ENCODE measurements at places on chromosomes 16 and 17.
A peak's percentile ranks its signal among the peaks of the same experiment; 100 is the strongest.

DNA sequence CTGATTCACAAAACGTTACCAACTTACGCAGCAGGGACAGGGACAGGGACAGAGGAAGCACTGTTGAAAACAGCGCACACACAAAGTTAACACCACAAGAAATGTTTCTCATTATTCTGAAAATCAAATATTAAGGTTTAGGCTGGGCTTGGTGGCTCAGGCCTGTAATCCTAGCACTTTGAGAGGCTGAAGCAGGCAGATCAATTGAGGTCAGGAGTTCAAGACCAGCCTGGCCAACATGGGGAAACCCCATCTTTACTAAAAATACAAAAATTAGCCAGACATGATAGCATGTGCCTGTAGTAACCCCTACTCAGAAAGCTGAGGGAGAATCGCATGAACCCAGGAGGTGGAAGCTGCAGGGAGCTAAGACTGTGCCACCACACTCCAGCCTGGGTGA is 4.2 kb downstream of the CYTH1 start:
- ATAC-seq, result no peak
- H3K4me1 ChIP-seq, result peaks cover 55% of the 10 kb centered on the region
- H3K27ac ChIP-seq, result peak overlapping the region; percentile 89
- H3K36me3 ChIP-seq, result peaks cover 13% of the 10 kb centered on the region
- peak overlapping the region; percentile 69 for H3K4me3 ChIP-seq
- H3K27me3 ChIP-seq, result no peaks in the 10 kb centered on the region

- no peak overlapping the region for H3K4me3 ChIP-seq
- ATAC-seq, result no peak
- no peak overlapping the region for H3K27ac ChIP-seq
- H3K4me1 ChIP-seq, result no peaks in the 10 kb centered on the region
- no peaks in the 10 kb centered on the region for H3K27me3 ChIP-seq
- no peaks in the 10 kb centered on the region for H3K36me3 ChIP-seq
Measured at GRCh38 chr16:5665834-5666233, 568.2 kb upstream of the EEF2KMT start.

GRCh38 chr17:61657338-61657737 is 66.3 kb upstream of the NACA2 start:
- H3K27me3 ChIP-seq, result no peaks in the 10 kb centered on the region
- ATAC-seq, result no peak
- peaks cover 7% of the 10 kb centered on the region for H3K36me3 ChIP-seq
- no peak overlapping the region for H3K4me3 ChIP-seq
- H3K27ac ChIP-seq, result no peak overlapping the region

- no peak for ATAC-seq
- H3K4me3 ChIP-seq, result peak overlapping the region; percentile 63
- no peak overlapping the region for H3K27ac ChIP-seq
- H3K27me3 ChIP-seq, result peaks cover 20% of the 10 kb centered on the region
- peaks cover 33% of the 10 kb centered on the region for H3K4me1 ChIP-seq
Measured at GRCh38 chr17:65559461-65559803, 2.0 kb downstream of the AXIN2 start.

GRCh38 chr16:3610698-3611145 is 684 bp downstream of the SLX4 start:
- peak overlapping the region; percentile 91 for H3K4me3 ChIP-seq
- peak overlapping the region; percentile 87 for H3K27ac ChIP-seq
- peaks cover 22% of the 10 kb centered on the region for H3K36me3 ChIP-seq
- ATAC-seq, result no peak
- H3K4me1 ChIP-seq, result peaks cover 61% of the 10 kb centered on the region

DNA sequence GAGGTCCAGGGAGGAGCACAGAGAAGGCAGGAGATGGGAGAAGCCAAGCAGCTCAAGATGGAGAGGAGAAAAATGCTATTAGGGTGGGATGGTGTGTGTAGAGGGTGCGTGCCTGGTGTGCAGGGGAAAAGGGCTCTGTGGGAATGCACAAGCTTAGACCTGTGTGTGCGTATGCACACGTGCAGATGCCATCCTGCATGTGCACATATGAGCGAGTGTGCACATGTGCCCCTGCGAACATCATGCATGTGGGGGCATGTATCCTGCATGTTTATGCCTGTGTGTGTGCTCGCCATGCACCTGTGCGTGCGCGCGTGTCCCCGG is 438 bp upstream of the KCNJ12 start:
- H3K36me3 ChIP-seq, result no peaks in the 10 kb centered on the region
- H3K4me1 ChIP-seq, result peaks cover 41% of the 10 kb centered on the region
- no peak overlapping the region for H3K27ac ChIP-seq
- peaks cover 81% of the 10 kb centered on the region for H3K27me3 ChIP-seq
- no peak for ATAC-seq

DNA sequence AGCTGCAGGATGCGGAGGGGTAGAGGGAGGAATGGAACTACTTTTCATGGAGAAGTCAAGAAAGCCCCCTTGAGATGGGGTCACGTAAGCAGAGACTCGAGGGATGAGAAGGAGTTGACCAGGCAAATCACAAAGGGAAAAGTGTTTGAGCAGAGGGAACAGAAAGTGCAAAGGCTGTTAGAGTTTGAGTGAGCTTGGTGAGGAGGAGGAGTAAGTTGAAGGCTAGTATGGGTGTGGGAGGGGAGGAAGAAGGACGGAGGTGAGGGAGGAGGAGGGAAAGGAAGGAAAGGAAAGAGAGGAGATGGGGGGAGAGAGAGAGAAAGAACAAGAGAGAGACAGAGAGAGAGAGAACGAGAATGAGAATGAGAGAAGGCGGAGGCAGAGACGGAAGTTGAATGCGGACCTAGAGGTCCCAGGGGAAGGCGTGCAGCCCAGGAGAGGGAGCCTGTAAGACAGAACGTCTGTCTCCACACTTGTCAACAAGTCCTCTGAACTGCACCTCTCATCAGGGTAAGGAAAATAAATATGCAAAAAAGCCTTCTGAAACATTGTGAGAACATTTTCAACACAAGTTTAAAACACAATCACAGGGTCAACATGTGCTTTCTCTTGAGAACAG is 279.8 kb upstream of the EEF2KMT start:
- H3K4me3 ChIP-seq, result no peak overlapping the region
- peaks cover 28% of the 10 kb centered on the region for H3K27me3 ChIP-seq
- no peaks in the 10 kb centered on the region for H3K4me1 ChIP-seq
- H3K36me3 ChIP-seq, result no peaks in the 10 kb centered on the region
- no peak for ATAC-seq

GRCh38 chr17:68740555-68741447 is 139.6 kb upstream of the FAM20A start:
- H3K36me3 ChIP-seq, result no peaks in the 10 kb centered on the region
- no peak overlapping the region for H3K4me3 ChIP-seq
- ATAC-seq, result no peak
- H3K27ac ChIP-seq, result no peak overlapping the region
- H3K4me1 ChIP-seq, result no peaks in the 10 kb centered on the region
- H3K27me3 ChIP-seq, result peaks cover 29% of the 10 kb centered on the region

DNA sequence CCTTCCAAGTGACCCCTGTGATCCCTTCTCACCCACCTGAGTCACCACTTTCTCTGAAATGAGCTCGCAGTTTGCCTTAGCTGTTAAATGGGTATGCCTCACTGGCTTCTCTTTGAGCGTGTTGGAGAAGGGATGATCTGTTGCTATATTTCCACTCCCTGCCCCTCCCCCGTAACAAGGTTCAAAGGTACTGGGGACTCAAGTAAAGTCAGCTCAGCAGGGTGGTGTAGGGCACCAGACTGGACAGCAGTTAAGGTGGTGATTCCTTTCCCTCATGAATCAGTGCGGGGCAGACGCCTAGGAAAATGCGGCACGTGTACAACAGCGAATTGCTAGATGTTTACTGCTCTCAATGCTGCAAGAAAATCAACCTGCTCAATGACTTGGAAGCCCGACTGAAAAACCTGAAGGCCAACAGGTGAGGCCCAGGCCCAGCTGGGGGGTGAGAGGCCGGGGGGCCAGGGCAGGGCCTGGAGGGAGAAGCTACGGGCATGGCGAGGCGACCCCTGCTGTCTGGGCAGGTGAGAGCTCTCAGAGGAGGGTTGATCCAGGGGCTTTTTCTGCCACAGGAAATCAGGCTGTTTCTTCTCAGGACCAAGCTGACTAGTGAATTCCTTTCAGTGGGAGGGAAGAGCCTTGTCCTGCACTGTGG is 130.3 kb downstream of the RAB11FIP4 start:
- peaks cover 11% of the 10 kb centered on the region for H3K4me1 ChIP-seq
- H3K27ac ChIP-seq, result no peak overlapping the region
- peaks cover 55% of the 10 kb centered on the region for H3K36me3 ChIP-seq
- H3K4me3 ChIP-seq, result no peak overlapping the region
- H3K27me3 ChIP-seq, result no peaks in the 10 kb centered on the region

DNA sequence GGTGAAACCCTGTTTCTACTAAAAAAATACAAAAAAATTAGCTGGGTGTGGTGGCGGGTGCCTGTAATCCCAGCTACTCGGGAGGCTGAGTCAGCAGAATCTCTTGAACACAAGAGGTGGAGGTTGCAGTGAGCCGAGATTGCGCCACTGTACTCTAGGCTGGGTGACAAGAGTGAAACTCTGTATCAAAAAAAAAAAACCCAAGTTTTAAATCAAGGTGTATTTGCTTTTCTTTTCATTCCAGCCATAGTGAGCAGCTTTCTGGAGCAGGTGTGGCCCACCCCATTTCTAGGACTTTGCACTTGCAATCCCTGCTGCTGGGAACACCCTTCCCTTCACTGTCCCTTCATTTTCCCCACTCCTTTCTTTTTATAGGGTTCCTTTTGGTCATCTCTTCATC is 28.8 kb downstream of the TMEM238L start:
- H3K4me1 ChIP-seq, result no peaks in the 10 kb centered on the region
- no peak overlapping the region for H3K4me3 ChIP-seq
- no peaks in the 10 kb centered on the region for H3K27me3 ChIP-seq
- peaks cover 6% of the 10 kb centered on the region for H3K36me3 ChIP-seq
- no peak overlapping the region for H3K27ac ChIP-seq

- H3K27me3 ChIP-seq, result no peaks in the 10 kb centered on the region
- no peak overlapping the region for H3K27ac ChIP-seq
- no peak overlapping the region for H3K4me3 ChIP-seq
- ATAC-seq, result no peak
Measured at GRCh38 chr16:54055864-54056263, 230.7 kb downstream of the IRX3 start.

DNA sequence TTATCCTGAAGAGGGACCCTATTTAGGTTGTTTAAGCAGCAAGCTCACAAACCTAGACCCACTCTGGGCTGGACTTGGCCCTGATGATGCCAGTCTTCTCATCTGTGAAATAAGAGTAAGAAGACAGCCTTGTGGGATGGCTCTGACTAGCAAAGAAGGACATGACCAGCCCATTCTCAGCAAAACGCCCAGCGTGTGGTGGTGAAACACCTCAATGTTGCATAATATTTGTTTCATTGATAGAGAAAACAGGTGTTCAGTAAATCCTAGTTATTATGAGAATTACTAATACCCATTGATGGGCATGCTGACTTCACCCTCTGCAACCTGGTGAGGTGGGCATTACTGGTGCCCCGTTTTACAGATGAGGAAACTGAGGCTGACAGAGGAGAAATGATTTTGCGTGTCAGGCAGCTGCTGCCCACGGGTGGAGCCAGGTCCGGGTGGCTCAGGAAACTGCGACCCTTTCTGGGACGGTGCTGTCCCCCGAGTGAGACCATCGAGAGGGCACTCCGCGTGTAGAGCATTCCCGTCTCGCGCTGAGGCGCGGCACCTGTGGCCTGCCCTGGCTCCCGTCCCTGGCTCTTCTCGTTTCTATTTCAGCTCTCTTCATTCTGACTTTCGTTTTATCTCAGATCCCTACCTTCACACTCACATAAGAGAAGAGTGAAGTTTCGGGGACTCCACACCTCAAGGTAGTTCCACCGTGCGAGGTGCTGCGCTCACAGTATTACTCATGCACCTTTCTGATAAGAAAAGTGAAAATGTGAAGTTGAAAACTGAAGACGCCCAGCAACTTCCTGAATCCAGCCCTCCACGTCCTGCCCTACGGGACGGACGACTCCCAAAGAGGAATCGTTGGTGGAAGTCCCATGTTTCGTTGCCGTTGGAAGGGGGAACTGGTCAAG is 48.5 kb downstream of the IRF8 start:
- ATAC-seq, result peak; percentile 90
- H3K36me3 ChIP-seq, result no peaks in the 10 kb centered on the region
- peak overlapping the region; percentile 82 for H3K4me3 ChIP-seq
- peaks cover 87% of the 10 kb centered on the region for H3K4me1 ChIP-seq
- H3K27ac ChIP-seq, result peak overlapping the region; percentile 87

- H3K36me3 ChIP-seq, result peaks cover 42% of the 10 kb centered on the region
- H3K27ac ChIP-seq, result no peak overlapping the region
- no peaks in the 10 kb centered on the region for H3K27me3 ChIP-seq
- H3K4me3 ChIP-seq, result no peak overlapping the region
Measured at GRCh38 chr17:37462492-37462891, 27.2 kb upstream of the DUSP14 start.

GRCh38 chr17:50771991-50772785 is 4.9 kb upstream of the ANKRD40CL start:
- H3K27me3 ChIP-seq, result no peaks in the 10 kb centered on the region
- no peaks in the 10 kb centered on the region for H3K36me3 ChIP-seq
- peaks cover 6% of the 10 kb centered on the region for H3K4me1 ChIP-seq
- no peak overlapping the region for H3K4me3 ChIP-seq
- no peak for ATAC-seq

GRCh38 chr16:2499890-2500429 is 13.8 kb upstream of the ATP6V0C start:
- no peak overlapping the region for H3K27ac ChIP-seq
- peaks cover 5% of the 10 kb centered on the region for H3K4me1 ChIP-seq
- ATAC-seq, result no peak
- no peaks in the 10 kb centered on the region for H3K27me3 ChIP-seq
- H3K4me3 ChIP-seq, result no peak overlapping the region
- H3K36me3 ChIP-seq, result peaks cover 10% of the 10 kb centered on the region

- H3K4me1 ChIP-seq, result peaks cover 23% of the 10 kb centered on the region
- peak; percentile 63 for ATAC-seq
- peaks cover 47% of the 10 kb centered on the region for H3K27me3 ChIP-seq
- H3K4me3 ChIP-seq, result peak overlapping the region; percentile 74
Measured at GRCh38 chr16:89574681-89575246, 794 bp upstream of the CPNE7 start.

DNA sequence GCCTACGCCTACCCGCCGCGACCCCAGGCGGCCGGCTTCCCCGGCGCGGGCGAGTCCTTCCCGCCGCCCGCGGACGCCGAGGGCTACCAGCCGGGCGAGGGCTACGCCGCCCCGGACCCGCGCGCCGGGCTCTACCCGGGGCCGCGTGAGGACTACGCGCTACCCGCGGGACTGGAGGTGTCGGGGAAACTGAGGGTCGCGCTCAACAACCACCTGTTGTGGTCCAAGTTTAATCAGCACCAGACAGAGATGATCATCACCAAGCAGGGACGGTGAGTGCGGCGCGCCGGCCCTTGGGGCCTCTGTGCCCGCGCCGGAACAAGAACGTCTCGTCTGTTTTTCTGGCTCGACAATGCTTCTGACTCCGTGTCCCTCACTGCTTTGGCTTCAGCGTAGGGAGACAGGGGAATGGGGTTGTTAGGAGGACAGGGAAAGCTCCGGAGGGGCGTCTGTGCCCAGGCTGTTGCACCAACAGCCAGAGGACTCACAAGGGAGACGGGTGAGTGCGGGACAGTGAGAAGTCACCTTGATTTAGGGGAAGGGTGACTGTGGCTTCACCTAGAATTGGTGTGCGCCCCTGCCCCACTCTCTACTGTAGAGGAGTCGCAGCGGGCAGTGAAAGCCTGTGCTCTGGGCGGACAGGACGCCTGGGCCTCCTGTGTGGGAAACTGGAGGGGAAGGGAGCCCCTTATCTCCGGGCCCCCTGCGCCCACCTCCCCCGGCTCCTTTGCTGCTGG is 806 bp downstream of the TBX21 start:
- H3K4me1 ChIP-seq, result peaks cover 57% of the 10 kb centered on the region
- peaks cover 3% of the 10 kb centered on the region for H3K27me3 ChIP-seq
- H3K27ac ChIP-seq, result peak overlapping the region; percentile 65
- peak; percentile 29 for ATAC-seq

- H3K27me3 ChIP-seq, result peaks cover 51% of the 10 kb centered on the region
- no peaks in the 10 kb centered on the region for H3K36me3 ChIP-seq
Measured at GRCh38 chr17:31919802-31920525, 16.8 kb upstream of the SUZ12 start.

- H3K27me3 ChIP-seq, result no peaks in the 10 kb centered on the region
- no peak overlapping the region for H3K4me3 ChIP-seq
- ATAC-seq, result no peak
- H3K4me1 ChIP-seq, result no peaks in the 10 kb centered on the region
Measured at GRCh38 chr17:273981-274832, 78.4 kb downstream of the RPH3AL start.

Measured in stimulated activated memory B cell treated with anti-CD40 and anti-IgM and Interleukin-4, amounts not matched to agents 10 μg/mL and 1 μg/mL and 100 μg/mL, for 72 hours (primary cell).